ENCODE measurements at places on chromosomes 11 and 22.
A peak's percentile ranks its signal among the peaks of the same experiment; 100 is the strongest.

GRCh38 chr22:23684026-23684425, 6.8 kb upstream of the RGL4 start:
- no peak for DNase-seq

GRCh38 chr11:76246271-76246933, 40.1 kb upstream of the WNT11 start:
- no peak for DNase-seq

GRCh38 chr22:46802608-46803027, 40.2 kb downstream of the TBC1D22A start:
- no peak for DNase-seq

- no peak for DNase-seq
Observed at GRCh38 chr22:19888131-19888746, 33.6 kb upstream of the GNB1L start.

- no peak for DNase-seq
Observed at GRCh38 chr11:61026121-61027031, 54.9 kb downstream of the CD6 start.

DNA sequence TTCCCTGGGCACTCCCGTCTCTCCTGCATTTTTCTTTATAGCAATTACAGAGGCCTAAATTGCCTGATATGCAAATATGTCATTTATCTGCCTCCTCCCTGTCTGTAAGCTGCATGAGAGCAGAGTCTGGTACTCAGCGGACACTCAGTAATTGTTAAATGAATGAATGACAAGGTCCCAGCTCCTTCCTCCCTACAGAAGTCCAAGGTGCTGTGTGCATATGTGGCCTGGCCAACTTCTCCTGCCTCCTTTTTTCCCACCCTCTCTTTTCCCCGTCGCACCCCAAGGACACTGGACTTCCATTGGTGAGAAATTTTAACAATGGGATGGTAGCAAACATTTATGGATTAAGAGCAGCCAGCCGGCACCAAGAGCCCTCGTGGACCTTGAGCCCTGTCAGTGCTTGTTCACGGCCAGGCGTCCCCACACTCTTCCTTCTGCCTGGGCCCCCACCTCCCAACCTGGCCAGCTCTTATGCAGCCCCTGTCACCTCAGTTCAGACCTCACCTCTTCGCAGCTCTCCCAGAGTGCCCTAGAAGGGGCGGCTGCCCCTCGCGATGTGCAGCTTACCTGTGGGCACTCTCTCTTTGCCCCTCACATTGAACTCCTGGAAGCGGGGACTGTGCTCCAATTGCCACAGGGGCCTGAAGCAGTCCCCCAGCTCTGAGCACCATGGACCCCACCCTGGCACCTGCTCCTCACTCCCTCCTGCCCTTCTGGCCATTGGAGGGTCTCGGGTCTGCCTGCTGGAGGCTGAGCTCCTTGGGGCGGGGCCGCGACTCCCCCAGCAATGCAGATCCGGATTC, 1.5 kb downstream of the TMPRSS6 start:
- no peak for DNase-seq

GRCh38 chr11:74775762-74776161, 27.1 kb downstream of the RNF169 start:
- no peak for DNase-seq

- no peak for DNase-seq
Observed at GRCh38 chr22:24068377-24068680, 57.2 kb downstream of the CABIN1 start.

DNA sequence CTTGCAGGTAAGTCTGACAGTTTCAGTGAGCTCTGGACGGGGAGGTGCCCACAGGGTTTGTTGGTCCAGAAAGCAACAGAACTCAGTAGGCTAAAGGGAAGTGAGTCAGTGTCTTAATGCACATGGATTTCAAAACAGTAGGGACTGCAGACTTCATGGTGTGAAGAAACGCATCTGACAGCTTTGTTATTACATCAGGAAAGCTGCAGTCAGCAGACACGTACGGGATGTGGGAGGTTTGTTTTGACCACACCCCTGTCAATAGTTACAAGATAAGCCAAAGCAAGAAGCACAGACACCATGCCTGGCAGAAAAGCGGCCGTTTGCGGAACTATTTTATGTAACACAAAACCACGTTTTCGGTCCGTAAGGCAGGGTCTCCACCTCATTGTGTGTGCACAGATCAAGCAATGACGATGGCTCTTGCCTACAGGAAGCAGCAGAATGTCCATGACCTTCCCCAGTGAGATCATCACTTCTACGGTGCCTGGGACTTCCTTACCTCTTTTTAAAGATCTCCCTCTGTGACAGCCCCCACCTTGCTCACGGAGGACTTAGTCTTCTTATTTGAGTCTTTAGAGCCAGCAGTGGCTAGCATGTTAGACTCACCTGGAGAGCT, 58.2 kb upstream of the FTH1 start:
- peak; percentile 87 for DNase-seq

DNA sequence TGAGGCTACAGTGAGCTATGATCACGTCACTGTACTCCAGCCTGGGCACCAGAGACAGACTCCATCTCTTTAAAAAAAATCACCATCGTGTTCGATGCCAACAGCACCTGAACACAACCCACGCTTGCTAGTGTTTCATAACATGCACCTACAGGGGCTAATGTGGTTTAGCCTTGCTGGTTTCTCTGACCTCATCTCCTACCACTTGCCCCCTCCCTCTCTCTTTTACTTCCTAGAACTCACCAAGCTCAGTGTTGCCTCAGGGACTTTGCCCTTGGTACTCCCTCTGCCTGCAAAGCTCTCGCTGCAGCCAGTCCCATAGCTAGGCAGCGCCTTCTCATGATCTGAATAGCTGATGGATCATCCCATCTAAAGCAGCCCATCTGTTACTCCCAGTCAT, 99.8 kb downstream of the FBXO7 start:
- DNase-seq = peak; percentile 3

DNA sequence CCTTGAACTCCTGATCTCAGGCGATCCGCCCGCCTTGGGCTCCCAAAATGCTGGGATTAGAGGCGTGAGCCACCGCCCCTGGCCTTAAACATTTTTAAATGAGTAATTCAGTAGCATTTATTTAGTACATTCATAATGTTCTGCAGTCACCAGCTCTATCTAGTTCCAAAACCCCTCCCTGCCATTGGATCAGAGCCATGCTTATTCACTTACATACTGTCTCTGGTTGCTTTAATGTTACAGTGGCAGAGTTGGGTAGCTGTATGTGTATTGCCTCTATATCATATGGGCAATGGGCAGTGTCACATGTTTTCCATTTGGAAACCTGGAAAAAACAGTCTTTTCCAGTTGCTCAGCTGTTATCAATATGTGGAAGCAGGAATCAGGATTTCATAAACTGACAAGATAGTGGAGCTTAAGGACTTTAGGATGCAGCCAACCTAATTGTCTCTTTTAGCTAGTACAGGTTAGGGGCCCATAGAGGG, 10.5 kb downstream of the COA4 start:
- no peak for DNase-seq

GRCh38 chr22:20787746-20788626, 14.1 kb downstream of the SERPIND1 start:
- no peak for DNase-seq

DNA sequence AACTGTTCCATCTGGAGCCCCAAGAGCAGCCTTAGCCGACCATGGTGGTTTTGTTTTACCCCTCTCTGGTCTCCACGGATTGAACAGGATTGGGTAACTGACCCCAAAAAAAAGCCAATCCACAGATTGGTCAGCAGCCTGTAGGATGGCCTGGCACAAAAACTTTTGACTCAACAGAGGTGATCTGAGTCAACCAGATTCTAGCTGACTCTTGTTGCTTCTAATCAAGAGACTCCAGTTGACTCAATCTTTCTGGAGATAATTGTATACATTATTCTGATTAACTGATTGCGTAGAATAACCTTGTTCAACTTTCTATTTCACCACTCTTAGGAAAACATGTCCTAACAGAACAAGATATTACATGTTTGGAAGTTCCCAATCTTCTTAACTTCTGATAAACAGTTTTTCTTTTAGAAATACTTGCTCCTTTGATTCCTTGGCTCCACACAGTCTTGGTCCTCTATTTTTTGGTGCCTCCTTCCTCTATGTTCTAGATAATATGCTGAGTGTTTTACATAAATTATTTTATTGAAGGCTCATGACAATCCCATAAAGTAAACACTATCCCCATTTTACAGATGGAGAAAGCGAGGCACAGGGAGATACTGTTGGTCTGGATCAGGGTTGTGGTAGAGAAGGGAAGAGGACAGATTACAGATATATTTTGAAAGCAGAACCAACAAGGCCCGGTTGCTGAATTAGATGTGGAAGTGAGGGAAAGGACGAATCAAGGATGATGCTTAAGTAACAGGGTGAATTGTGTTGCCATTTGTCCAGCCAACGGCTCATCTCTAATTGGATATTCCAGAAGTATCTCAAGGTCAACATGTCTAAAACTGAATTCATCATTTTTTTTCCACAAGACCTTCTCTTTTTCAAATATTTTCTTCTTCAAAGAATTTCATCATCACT, 11.5 kb upstream of the ZC3H12C start:
- DNase-seq = no peak

- no peak for DNase-seq
Observed at GRCh38 chr11:66287211-66287888, 1.6 kb downstream of the YIF1A start.

DNA sequence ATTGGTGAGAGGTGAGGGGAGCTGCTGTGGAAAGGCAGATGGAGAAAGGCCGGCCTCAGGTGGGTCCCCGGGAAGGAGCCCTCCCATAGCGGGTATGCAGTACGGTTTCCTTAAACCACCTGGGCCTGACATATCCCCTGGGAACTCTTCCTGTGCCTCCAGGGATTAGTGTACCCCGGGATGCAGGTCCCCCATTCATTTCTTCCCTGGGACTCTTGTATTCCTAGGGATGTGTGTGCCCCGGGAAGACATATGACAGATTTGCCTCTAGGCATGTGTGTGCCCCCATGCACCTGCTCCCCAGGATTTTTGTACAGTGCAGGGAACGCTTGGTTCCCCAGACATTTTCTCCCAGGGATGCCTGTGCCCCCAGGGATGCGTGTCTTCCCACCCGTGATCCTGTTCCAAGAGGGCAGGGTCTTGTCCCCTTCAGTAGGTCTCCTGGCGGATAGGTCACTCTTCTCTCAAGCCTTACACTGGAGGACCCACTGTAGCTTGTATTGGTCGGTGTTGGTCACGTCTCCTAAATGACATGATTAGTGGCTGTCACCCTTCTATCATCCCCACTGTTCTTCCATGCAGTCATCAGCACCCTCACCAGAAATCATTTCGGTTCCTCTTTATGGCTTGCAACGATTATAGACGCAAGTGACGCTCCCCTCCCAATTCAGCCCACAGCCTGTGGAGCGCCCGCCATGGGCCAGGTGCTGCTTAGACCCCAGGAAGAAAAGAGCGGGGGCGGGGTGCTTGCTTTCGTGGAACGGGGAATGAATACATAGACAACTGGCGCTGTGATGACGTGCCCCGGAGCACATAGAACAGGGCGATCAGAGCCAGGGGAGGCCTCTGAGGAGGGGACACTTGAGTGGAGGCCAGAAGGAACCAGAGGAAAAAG, 1.3 kb downstream of the PARVB start:
- no peak for DNase-seq

DNA sequence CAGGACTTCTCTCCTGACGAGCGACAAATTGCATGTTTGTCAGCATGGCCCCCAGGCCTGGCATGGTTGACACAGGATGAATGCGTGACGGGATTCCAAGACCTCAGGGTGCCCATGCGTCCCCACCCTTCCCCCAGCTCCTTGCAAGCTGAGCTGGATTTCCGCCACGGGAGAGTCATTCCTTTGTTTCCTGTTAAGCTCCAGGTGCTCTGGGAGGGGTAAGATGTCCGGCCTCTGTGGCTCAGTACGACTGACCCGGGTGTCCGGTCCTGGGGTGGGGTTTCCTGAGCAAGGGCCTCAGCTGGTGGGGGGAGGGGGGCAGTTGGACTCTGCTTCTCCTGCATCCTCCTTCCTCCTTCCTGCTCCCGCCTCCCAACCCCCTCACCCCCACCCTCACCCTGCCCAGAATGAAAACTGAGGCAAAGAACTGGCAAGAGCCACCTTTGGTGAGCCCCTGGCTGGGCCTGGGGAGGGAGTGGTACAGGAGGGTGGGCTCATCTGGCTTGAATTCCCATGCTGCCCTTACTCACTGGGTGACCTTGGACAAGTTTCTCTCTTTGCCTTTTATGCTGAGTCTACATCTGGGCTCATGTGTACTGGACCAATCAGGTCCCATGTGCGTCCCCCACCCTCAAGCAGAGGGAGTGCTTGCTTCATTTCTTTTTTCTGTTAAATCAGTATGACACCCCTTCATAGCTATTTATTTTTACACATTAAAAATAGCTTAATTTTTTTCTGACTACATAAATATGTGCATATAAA, 2.5 kb downstream of the CDC42EP2 start:
- no peak for DNase-seq

GRCh38 chr11:75326439-75326810, 25.0 kb downstream of the ARRB1 start:
- DNase-seq = no peak

GRCh38 chr22:37133304-37134018, 16.3 kb downstream of the IL2RB start:
- no peak for DNase-seq

DNA sequence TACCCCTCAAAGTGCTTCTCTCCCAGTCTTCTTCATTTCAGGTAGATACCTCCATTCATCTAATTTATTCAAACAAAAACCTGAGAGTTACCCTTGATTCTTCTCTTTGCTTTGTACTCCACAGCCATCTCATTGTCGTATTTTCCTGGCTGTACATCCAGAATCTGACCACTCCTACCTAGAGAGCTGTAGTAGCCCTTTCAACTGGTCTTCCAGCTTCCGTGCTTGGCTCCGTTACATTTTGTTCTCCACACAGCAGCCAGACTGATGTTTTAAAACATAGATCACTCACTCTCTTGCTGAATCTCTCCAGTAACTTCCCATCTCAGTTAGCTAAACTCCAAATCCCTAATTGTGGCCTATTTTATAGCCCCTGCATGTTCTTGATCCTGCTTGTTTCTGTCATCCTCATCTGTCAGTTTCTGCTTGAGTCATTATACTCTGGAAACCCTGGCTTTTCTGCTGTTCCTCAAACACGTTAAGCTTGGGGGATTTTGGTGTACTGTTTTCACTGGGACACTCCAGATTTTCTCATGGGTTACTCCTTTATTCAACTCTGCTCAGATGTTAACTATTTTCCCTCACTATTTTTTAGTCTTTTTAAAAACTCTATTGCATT, 7.4 kb downstream of the SPCS2 start:
- DNase-seq = no peak

GRCh38 chr22:50699001-50699755, 26.6 kb downstream of the SHANK3 start:
- no peak for DNase-seq
